ENCODE measurements at places on chromosomes 16 and 17.

- no peak for DNase-seq
These were observed 340.0 kb downstream of the XYLT1 start for GRCh38 chr16:17130733-17131132.

DNA sequence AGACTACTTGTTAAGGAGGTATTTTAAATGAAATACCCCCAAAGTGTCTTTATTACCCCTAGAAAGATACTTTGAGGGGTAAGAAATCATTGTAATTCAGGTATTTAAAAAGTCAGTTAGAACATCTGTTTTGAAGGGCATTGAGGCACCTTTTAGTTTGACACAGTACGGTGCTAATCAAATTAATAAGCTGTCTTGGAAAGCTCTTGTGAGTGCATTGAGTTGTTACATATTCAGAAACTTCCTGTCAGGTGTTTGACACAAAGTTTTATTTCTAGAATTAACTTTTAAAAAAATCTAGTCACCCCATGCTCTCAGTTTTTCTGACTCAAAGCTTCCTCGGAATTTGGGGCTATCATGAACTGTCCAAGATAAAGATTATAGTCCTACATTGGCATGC is 4.6 kb downstream of the RBBP6 start:
- DNase-seq: no peak

DNA sequence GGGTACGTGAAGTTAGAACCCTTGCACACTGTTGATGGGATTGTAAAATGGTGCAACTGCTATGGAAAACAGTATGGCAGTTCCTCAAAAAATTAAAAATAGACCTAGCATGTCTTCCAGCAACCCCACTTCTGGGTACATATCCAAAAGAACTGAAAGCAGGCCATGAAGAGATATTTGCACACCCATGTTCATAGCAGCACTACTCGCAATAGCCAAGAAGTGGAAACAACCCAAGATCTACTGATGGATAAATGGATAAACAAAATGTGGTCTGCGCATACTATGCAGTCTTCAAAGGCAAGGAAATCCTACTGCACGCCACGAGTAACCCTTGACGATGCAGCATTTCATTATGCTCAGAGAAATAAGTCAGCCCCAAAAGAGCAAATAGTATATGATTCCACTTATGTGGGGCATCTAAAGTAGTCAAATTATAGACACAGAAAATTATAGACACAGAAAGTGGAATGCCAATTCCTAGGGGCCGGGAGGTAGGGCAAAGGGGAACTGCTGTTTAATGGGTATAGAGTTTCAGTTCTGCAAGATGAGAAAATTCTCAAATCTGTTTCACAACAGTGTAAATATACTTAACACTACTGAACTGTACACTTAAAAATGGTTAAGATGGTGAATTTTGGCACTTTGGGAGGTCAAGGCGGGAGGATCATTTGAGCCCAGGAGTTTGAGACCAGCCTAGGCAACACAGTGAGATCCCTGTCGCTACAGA is 17.2 kb downstream of the CORO7 start:
- no peak for DNase-seq

DNA sequence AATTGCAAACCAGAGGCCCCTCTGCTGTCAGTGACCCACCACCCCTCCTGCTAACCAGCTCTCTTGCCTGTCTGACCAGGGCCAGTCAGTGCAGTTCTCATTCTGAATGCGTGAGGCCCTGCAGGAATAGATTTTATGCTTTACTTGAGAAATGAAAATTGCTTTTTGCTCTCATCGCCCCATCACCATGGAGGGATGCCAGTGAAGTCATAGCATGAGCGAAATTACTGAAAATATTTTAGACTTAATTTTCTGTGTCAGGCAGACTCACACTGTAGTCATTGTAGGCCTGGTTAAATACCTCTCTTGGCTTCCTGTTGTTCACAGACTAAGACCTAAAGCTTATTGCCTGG is 490.5 kb upstream of the CDH5 start:
- no peak for DNase-seq

DNA sequence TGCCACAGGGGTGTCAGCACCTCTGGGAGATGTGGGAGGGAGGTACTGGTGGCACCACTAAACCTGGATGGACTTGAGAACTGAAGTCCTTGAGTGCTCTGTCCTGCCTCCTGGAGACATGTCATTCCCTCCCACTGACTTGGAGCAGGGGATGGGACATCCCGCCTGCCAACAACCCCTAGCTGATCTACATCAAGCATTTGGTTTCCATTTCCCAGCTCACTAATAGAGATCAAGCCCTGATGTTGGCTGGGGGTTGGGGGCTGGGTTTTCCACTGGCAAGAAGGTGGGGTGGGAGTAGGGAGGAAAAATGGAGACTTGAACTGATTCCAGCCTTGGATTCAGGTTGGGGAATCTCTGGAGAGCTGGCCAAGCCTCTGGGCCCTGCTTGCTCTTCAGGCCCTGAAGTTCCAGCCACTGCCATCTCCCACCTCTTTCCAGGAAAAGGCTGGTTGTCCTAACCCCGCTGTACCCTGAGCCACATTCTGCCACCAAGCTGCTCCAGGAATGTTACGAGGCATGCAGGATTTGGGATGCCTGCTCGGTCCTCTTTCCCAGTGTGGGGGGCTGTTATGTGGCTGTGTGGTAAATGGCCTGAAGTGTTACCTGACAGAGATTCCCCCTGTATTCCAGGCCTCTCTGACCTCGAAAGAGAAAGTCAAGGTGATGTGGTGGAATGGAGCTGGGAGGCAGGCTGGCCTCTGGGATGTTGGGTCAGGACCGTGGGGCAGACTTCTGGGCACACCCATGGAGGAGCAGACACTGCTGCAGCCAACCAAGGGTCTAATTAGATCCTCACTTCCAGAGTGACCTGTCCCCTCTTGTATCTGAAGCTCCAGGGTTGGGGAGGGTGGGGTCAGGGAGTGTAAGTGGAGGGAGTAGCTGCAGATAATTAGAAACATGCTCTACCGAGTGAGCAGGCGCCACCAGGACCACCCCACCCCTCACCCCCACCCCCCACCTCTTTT is 16.7 kb downstream of the IGFBP4 start:
- no peak for DNase-seq

DNA sequence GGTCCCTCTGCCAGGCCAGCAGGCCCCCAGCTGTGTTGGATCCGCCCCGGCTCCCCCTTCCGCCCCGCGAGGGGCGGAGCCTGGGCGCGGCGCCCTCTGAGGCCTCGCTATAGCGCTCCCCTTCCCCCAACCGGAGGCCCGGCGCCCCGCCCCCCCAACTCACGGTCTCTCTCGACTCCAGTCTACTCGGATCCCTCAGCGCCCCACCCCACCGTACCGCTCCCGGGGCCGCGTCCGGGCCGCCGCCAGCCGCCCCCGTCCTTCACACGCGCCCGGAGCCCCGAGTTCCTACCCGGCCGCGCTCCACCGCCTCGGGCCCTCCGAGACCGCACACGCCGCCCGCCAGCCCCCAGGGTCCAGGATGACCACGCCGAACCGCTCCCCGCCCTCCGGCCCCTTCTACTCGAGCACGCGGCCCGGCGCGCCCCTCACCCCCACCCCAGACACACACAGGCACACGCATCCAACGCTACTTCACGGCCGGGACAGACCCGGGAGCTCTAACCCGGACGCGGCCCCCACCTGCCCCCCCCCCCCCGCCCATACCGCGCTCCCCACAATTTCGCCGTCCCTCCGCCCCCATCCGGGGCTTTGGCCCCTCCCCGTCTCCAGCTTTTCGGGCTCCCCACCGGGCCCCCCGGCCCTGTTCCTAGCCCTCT is 1.4 kb downstream of the PHF23 start:
- DNase-seq: no peak

Measured in NCI-H1048 (cell line).